ENCODE measurements at places on chromosomes 3 and 15.

DNA sequence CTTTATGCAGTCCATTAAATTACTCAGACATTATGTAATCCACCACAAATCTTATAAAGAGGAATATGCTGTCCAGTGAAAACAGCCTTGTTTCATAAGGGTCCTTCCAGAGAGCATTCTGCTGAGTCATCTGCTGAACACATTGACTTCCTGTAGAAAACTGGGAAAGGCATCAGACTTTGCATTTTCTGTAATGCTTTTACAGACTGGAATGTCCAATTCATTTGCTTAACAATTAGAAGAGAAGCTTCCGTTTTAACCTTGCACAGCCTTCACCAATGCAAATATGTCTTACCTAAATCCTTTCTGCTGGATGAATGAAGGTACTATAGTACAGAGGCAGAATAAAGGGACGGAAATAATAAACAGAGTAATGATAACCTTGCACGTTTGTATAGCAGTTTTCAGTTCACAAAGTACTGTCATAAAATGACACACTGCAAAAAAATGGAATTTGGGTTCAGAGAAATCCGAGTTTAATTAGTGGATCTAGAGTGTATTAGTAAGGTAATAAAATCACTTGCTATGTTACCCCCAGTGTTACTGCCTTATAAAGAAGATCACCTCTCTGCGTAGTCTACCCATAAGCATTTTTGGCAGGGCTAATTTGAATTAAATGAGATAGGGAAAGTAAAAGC is 301.5 kb downstream of the PYDC2 start:
- peak; percentile 18 for DNase-seq

- no peak for DNase-seq
These were observed 251.4 kb downstream of the MAGI1 start for GRCh38 chr3:65787340-65787739.

DNA sequence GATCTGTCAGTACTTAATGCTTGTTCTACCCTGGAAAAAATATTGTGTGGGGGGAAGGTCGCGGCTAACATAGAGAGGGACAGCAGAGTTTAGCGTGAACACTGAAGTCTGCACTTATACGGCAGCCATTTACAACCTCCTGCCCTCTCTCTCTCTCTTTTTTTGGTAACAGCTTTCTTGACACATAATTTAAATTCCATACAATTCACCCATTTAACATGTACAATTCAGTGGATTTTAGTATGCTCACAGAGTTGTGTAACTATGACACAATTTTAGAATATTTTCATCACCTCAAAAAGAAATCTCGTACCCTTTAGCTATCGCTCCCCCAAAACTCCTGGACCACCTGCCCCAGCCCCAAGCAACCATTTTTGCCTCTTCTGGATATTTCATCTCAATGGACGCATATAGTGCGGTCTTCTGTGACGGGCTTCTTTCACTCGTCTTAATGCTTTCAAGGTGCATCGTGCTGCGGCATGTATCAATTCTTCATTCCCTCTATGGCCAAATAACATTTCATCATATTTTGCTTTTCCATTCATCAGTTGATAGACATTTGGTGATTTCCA is 141.8 kb downstream of the XXYLT1 start:
- DNase-seq: no peak

- DNase-seq: no peak
These were observed 1283.7 kb downstream of the OTOL1 start for GRCh38 chr3:162780313-162780712.

DNA sequence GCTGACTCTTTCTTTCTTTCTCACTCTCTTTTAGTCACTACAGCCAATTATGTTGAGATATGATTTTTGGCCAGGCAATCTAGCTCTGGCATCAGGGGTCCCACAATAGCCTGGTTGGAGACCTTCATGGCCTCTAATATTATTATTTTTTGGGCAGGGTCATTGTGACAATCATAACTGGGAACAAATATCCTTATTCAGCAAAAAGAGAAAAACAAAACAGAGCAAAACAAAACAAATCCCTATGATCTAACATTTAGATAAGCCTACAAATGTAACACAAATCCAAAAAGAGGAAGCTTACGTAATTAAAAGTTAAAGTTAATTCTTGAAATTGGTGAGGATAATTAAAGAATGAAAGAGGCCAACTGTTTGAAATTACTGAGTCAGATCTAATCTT is 640.0 kb downstream of the TUSC7 start:
- no peak for DNase-seq

GRCh38 chr3:141257961-141258360 is 26.3 kb downstream of the PXYLP1 start:
- no peak for DNase-seq

DNA sequence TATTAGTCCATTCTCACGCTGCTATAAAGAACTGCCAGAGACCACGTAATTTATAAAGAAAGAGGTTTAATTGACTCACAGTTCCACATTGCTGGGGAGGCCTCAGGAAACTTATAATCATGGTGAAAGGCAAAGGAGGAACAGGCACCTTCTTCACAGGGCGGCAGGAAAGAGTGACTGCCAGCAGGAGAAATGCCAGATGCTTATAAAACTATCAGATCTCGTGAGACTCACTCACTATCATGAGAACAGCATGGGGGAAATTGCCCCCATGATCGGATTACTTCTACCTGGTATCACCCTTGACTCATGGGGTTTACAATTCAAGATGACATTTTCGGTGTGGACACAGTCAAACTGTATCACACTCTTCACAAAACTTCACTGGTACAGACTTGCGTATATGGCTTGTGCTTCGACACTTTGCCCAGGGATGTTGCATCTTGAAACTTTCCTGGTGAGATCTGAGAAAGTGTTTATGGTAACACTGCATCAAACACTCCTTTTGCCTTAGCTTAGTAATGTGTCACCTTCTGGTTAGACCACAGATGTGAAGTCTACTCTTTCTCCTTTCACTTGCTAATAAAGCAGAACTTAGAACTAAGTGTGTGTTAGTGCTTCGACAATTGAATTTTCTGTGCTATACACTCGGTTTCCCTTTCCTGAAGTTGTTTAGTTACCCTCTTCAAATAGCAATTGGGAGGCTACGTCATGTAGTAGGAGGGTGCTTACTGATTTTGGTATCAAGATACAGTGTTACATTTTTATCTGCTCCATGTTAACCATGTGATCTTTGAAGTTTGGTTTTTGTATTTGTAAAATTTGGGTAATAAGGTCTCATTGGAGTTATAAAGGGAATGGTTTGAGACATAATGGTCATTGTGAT is 185.7 kb downstream of the LPP start:
- no peak for DNase-seq

DNA sequence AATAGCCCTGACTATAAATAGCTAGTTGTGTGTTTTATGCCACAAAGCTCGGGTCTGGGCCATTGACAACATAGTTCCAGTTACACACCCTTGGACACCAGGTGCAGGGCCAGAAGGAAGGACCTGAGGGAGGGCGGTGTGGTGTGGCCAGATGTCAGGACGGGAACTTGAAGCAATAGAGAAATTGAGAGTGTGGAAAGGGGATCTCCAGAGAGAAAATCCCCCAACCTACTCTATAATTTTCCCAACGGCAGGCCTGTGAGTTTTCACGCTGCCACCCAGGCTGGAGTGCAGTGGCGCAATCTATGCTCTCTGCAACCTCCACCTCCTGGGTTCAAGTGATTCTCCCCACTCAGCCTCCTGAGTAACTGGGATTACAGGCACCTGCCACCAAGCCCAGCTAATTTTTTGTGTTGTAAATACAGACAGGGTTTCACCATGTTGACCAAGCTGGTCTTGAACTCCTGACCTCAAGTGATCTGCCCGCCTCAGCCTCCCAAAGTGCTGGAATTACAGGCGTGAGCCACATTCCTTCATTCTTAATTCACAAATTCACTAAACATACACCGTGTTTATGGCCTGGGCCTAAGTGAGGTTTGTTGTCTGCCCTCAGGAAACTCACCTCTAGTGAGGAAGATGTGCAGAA is 70.8 kb upstream of the KLF13 start:
- DNase-seq: no peak

DNA sequence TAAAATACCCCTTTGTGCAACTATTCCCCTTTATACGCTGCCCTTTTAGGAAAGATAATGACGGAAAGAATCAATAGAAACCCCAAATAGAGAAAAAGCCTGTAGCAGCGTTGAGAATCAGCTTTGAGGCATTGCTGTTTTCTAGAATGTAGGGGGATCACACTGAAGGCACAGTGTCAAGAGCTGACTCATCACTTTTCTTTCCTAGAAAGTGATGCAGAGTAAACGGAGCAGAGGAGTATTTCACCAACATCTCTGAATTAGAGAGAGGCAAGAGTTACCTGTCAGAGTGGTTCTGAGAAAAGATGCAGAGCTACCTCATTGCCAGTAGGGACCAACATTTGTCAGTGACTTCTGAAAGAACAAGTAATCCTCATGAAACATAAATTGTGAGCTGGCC is 269.8 kb upstream of the TMC3 start:
- DNase-seq: no peak

GRCh38 chr3:44476181-44476611 is 1.3 kb downstream of the ZNF445 start:
- no peak for DNase-seq

- no peak for DNase-seq
These were observed 4.8 kb downstream of the MYO5C start for GRCh38 chr15:52290800-52291199.

- DNase-seq: no peak
These were observed at the start of gene SLC38A3 for GRCh38 chr3:50204804-50205412. Gene SLC38A3, plus strand, starts transcription at chr3:50205271. Its CDS starts 8,929 bp downstream, at chr3:50214200.

- DNase-seq: peak; percentile 65
These were observed 157.6 kb downstream of the UACA start for GRCh38 chr15:70605606-70606410.

- no peak for DNase-seq
These were observed 5.7 kb upstream of the ARL14 start for GRCh38 chr3:160671231-160671630.

DNA sequence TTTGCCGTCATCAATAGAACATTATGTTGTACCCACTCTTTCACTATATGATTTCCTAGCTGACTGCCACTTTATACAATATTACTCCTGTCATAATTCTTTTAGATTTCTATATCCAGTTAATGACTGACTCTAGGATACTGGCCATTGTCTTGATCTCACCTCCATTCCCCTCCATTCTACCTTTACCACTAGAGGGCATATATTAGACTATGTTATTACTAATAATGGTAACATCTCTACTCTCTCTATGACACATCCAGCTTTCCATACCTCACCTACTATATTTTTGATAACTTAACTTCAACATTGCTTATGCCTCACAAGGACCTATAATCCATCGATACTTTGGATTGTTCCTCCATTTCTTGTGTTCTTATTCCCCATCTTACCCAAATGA is 31.4 kb upstream of the POU1F1 start:
- no peak for DNase-seq

GRCh38 chr3:177041021-177041729 is 156.1 kb downstream of the TBL1XR1 start:
- DNase-seq: peak; percentile 82

- DNase-seq: no peak
These were observed 41.7 kb upstream of the ANP32A start for GRCh38 chr15:68862415-68862814.

All from NCI-H446 treated with DMSO at 0.1 percent for 48 hours (cell line).